ENCODE measurements at places on chromosomes 1 and 21. TPM values are rescaled to one million over a fixed set of nuclear protein-coding genes. Genes with fewer than 3 reads are reported as not detected.
A peak's percentile ranks its signal among the peaks of the same experiment; 100 is the strongest.

DNA sequence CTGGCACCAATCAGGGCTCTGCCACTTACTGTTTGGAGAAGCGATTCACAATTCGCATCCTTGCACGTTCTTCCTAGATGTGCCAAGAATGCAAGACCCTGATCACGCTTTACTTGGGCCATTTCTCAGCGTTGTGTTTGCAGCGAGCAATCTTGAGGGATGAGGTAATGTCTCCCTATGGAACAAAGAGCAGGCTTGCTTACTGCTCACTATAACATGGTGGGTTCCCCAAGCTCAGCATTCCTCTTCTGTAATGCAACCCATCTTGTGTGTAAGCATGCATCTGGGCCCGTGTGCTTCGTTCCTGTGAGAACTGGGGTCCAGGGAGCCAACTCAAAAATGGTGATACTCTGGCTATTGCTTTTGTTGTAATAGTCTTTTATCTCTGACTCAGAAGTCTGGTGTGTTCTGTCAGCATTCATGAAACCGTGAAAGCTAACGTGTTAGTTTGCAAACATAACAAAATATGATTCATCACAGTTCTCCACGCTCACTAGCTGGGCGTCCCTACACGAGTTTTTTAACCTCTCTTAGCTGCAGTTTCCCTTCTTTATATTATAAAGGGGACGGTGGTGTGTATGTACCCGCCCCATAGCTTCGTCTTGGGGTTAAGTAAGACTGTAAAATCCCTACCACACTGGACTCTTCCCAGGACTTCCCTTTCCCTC, 33.3 kb downstream of the DNTTIP2 start:
- H3K4me3 ChIP-seq = peak overlapping the region; percentile 67
- H3K4me1 ChIP-seq = peaks cover 27% of the 10 kb centered on the region
- peak overlapping the region; percentile 94 for H3K27ac ChIP-seq
- no peaks in the 10 kb centered on the region for H3K27me3 ChIP-seq
- H3K36me3 ChIP-seq = no peaks in the 10 kb centered on the region

GRCh38 chr21:30146558-30147282, 19.9 kb downstream of the CLDN17 start:
- H3K36me3 ChIP-seq = no peaks in the 10 kb centered on the region
- H3K4me1 ChIP-seq = no peaks in the 10 kb centered on the region
- no peaks in the 10 kb centered on the region for H3K27me3 ChIP-seq
- H3K4me3 ChIP-seq = no peak overlapping the region

GRCh38 chr21:23541571-23541970, 2065.7 kb downstream of the MRPL39 start:
- no peaks in the 10 kb centered on the region for H3K36me3 ChIP-seq
- H3K4me1 ChIP-seq = no peaks in the 10 kb centered on the region
- no peak overlapping the region for H3K27ac ChIP-seq
- no peak for DNase-seq

DNA sequence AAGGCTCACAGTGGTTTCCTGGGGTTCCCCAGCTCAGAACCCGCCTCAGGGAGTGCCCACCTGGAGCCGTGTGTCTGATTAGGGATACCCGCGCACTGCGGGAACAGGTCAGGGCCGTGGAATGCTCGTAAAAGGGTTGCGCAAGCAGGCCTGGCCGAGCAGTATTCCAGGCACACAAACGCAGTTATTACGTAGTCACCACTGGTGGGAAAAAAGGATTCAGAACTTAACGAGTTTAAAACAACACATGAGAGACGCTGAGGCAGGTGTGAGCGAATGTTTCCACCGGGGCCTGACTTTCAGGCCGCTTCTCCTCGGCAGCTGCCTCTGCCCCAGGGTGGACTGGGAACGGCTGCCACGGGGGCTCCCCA, 18.2 kb downstream of the PLCH2 start:
- DNase-seq = peak; percentile 78
- no peaks in the 10 kb centered on the region for H3K27me3 ChIP-seq
- no peak overlapping the region for H3K4me3 ChIP-seq

GRCh38 chr1:9115351-9116205, 13.3 kb downstream of the GPR157 start:
- no peak overlapping the region for H3K4me3 ChIP-seq
- H3K27ac ChIP-seq = no peak overlapping the region
- peaks cover 6% of the 10 kb centered on the region for H3K4me1 ChIP-seq
- DNase-seq = no peak

Gene TMEM79
- total RNA-seq = 1.1 TPM

GRCh38 chr21:42463861-42464515, 32.0 kb downstream of the RSPH1 start:
- H3K27me3 ChIP-seq = no peaks in the 10 kb centered on the region
- H3K36me3 ChIP-seq = no peaks in the 10 kb centered on the region
- H3K4me1 ChIP-seq = no peaks in the 10 kb centered on the region
- DNase-seq = no peak
- H3K4me3 ChIP-seq = no peak overlapping the region

DNA sequence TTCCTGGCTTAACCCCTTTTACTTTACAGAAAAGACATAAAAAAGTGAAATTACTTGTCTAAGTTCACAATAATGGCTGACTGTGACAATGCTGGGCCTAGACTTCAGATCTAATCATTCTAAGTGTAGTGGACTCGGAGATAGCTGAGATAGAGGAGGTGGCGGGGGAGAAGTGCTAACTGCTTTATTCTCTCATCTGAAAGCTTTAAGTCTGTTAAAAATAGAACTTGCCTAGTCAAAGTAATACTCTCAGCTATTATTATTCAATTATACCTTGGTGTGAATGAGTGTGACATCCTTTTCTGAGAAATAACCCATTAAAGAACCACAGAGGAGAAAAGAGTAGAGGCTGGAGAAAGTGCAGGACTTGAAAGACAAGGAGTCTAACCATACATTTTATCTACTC, 96.1 kb upstream of the OLIG2 start:
- DNase-seq = no peak
- H3K4me1 ChIP-seq = no peaks in the 10 kb centered on the region
- H3K4me3 ChIP-seq = no peak overlapping the region
- H3K27me3 ChIP-seq = no peaks in the 10 kb centered on the region
- H3K36me3 ChIP-seq = no peaks in the 10 kb centered on the region
- H3K27ac ChIP-seq = no peak overlapping the region

GRCh38 chr21:42012344-42012743, 2.2 kb upstream of the ZBTB21 start:
- H3K4me3 ChIP-seq = no peak overlapping the region
- H3K27me3 ChIP-seq = no peaks in the 10 kb centered on the region
- H3K4me1 ChIP-seq = peaks cover 13% of the 10 kb centered on the region
- no peaks in the 10 kb centered on the region for H3K36me3 ChIP-seq

Gene CD5L
- total RNA-seq = not detected

DNA sequence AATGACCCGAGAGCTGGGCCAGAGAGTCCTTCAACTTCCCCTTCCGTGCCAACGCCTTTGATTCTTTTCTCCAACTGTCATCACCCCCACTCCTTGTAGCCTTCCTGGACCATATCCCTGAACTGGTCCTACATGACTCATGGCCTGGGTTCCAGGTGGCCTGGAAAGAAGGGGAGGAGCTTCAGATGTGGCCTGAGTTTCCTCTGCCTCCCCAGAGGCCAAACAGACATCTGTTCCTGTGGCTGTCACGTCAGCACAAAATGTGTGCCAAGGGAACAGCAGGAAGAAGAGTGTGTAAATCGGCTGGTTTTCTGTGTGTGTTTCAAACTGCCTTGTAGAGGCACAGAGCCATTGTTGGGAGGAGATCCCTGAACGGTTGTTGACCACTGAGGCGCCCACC, 24.9 kb upstream of the KIRREL1 start:
- peak; percentile 74 for DNase-seq
- H3K27me3 ChIP-seq = no peaks in the 10 kb centered on the region
- no peak overlapping the region for H3K4me3 ChIP-seq
- H3K36me3 ChIP-seq = no peaks in the 10 kb centered on the region
- peak overlapping the region; percentile 14 for H3K27ac ChIP-seq

GRCh38 chr1:32960819-32961355, 3.7 kb downstream of the RNF19B start:
- DNase-seq = no peak
- H3K36me3 ChIP-seq = no peaks in the 10 kb centered on the region
- H3K4me1 ChIP-seq = no peaks in the 10 kb centered on the region
- H3K27me3 ChIP-seq = no peaks in the 10 kb centered on the region

- H3K4me3 ChIP-seq = no peak overlapping the region
- no peaks in the 10 kb centered on the region for H3K36me3 ChIP-seq
- no peak overlapping the region for H3K27ac ChIP-seq
These were observed 27.8 kb upstream of the FOXE3 start for GRCh38 chr1:47388030-47388890.

Gene FAM78B
- 3.4 TPM for total RNA-seq

GRCh38 chr21:33760641-33761440, 118.5 kb downstream of the ITSN1 start:
- no peaks in the 10 kb centered on the region for H3K27me3 ChIP-seq
- H3K4me3 ChIP-seq = no peak overlapping the region
- H3K36me3 ChIP-seq = no peaks in the 10 kb centered on the region

Gene IGSF5
- total RNA-seq = 0.36 TPM

DNA sequence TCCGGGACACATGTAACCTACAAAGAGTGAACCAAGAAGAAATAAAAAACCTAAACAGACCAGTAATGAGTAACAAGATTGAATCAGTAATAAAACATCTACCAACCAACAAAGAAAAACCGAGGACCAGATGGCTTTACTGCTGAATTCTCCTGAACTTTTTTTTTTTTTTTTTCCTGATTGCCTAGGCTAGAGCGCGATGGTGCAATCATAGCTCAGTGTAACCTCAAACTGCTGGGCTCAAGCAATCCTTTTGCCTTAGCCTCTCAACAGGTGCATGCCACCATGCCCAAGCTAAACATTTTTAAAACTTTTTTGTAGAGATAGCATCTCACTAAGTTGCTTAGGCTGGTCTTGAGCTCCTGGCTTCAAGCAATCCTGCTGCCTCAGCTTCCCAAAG, 11.2 kb upstream of the FGGY start:
- no peaks in the 10 kb centered on the region for H3K27me3 ChIP-seq
- no peaks in the 10 kb centered on the region for H3K4me1 ChIP-seq
- H3K36me3 ChIP-seq = no peaks in the 10 kb centered on the region

Gene C8A
- not detected for total RNA-seq

- DNase-seq = no peak
- no peak overlapping the region for H3K27ac ChIP-seq
- no peaks in the 10 kb centered on the region for H3K36me3 ChIP-seq
These were observed 84.6 kb downstream of the LRRN2 start for GRCh38 chr1:204600968-204601367.

DNA sequence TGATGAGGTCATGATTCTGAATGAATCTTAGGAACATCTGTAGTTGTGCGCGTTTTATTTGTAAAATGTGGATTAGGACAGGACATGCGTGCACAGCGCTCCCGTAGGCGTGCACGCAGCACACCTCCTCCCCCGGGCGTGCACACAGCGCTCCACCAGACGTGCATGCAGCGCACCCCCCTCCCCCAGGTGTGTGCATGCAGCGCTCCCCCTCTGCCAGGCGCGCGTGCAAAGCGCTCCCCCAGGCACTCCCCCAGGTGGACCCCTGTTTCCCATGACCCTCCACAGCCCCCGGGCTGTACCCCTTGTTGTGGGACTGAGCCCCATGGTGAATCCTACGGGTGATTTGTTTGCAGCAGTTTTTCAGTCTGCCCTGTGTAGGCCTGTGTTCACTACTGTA, 61.6 kb downstream of the S100B start:
- no peaks in the 10 kb centered on the region for H3K27me3 ChIP-seq
- DNase-seq = peak; percentile 40
- H3K36me3 ChIP-seq = peaks cover 9% of the 10 kb centered on the region
- H3K4me1 ChIP-seq = no peaks in the 10 kb centered on the region
- no peak overlapping the region for H3K4me3 ChIP-seq

Gene C1QB
- 367 TPM for total RNA-seq
